ENCODE measurements at places on chromosomes 11 and 22.

DNA sequence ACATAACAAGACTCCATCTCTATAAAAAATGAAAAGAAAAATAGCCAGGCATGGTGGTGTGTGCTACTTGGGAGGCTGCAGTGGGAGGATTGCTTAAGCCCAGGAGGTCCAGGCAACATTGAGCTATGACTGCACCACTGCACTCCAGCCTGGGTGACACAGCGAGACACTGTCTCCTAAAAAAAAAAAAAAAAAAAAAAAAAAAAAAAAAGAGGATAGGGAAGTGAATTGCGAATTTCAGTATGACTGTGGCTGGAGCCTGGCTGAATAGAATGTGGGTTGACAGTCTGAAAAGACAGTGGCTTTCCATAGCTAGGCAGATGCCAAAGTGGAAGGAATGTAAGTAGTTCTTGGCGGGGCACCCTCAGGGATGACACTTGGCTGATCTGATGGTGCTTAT is 6.4 kb upstream of the LDHAL6A start:
- DNase-seq, result no peak

GRCh38 chr22:21709688-21710087 is 25.9 kb downstream of the YPEL1 start:
- DNase-seq, result no peak

GRCh38 chr11:77771135-77771534 is 49.4 kb downstream of the RSF1 start:
- DNase-seq, result no peak

- DNase-seq, result no peak
Measured at GRCh38 chr11:102325088-102325487, 7.8 kb downstream of the BIRC3 start.

GRCh38 chr22:19812910-19813309 is 41.8 kb downstream of the GNB1L start:
- DNase-seq, result no peak

DNA sequence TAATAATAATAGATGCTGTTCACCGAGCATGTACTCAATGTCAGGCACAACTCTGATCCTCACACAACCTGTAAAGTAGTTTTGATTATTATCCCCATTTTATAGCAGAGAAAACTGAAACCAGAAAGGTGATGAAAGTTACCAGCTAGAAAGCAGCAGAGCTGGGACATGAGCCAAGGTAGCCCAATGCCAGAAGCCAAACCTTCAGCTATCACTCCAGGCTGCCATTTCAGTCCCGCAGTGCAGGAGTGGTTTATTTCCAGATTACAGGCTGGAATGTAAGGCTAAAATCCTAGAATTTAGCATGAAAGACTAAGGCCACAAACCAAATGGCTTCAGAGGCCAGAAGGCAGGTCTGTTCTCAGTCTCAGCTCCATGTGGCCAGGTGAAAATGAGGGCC is 108.8 kb downstream of the TENM4 start:
- DNase-seq, result no peak

- DNase-seq, result no peak
Measured at GRCh38 chr22:26464312-26464711, 19.3 kb downstream of the HPS4 start.

GRCh38 chr22:17994424-17995108 is 29.8 kb downstream of the MICAL3 start:
- DNase-seq, result peak; percentile 41

DNA sequence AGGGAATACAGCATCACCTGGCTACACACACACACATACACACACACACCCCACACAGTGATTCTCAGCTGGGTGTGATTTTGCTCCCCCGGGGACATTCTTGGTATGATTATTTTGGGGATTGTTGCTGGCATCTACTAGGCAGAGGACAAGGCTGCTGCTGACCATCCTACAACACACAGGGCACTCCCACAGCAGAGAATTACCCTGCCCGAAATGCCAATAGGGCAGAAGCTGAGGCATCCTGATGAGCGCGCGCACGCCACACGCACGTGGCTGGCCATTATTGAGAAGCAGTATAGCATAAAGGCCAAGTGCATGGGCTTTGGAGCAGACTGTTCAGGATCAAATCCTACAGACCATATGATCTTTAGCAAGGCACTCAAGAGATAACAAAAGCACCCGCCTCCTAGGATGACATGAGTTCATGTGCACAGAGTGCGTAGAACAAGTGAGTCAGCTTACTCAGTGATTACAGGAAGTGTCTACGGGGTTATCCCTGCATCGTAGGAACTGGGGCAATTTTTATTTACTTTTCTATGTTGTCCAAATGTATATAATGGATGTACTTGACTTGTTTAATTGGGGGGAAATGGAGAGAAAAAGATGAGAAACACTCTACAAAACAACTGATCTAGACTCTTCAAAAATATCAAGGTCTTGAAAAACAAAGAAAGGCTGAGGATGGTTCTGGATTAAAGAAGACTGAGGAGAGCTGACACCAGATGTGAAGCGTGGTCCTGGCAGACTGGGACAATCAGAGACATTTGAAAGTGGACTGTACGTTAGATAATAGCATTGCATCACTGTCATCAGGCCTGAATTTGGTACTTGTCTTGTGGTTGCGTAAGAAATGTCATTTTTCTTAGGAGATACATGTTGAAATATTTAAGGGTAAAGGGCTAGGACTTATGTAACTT is 7.2 kb upstream of the EHD1 start:
- DNase-seq, result peak; percentile 15

DNA sequence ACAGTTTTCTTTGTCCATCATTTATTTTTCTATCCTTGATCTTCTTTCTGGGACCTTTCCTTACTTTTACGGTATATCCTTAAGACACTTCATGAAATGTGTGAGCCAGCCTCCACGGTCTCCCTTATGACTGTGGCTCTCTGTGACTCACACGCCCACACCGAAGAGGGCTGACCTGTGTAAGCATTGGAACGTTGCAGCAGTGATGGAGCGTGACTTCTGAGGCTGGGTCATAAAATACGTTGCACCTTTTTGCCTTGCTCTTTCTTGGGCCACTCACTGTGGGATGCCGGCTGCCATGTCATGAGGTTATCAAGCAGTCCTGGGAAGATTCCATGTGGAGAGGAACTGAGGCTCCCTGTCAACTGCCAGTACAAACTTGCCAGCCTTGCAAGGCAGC is 96.3 kb upstream of the RAB1B start:
- no peak for DNase-seq

DNA sequence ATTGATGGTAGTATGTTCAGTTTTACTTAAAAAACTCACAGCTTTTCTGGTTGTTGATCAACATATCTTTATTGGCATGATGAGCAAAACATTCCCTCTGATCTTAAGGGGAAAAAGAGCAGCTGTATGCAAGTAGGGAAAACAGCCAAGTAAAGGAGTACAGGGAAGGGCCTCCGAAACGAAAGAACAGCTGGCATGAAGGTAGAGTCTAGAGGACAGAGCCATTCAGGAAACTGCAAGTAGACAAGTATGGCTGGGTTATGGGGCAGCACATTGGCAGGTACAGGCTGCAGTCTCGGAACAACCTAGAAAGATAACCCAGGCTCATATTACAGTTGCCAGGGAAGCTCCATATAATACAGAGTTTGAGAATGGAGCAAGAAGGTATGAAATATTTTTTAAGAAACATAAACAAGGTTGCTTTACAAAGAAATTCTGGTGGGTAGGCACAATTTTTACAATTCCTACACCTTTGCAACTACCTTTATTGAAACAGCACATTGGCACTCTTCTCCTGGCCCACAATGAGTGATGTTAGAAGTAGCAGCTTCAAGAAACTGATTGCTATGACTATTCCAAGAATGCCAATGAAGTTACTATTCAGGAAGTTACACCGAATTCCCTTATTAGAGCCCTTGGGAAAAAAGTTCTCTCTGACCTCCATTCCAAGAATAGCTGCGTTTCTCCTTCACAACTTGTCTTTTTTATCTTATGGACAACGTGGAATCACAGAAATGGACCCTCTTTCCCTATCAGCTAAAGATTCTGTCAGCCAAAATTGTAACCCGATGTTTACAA is 45.2 kb downstream of the LGR4 start:
- DNase-seq, result no peak

DNA sequence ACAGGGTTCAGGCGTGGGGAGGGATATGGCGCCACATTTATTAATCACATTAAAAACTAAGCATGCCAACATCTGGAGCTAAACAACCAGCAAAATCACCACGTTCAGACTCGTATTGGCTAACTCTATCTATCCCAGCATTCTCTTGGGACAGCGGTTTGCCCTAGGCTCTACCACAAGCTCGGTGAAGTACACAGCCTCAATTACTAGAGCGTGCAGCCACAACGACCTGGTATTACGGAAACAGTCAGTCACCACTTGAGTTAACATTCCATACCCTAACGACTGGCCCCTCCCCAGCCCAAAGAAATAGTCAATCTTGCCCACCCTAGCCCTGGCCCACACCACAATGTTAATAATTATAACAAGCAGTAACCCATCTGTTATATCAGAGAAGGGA is 32.1 kb downstream of the APOL5 start:
- peak; percentile 78 for DNase-seq

DNA sequence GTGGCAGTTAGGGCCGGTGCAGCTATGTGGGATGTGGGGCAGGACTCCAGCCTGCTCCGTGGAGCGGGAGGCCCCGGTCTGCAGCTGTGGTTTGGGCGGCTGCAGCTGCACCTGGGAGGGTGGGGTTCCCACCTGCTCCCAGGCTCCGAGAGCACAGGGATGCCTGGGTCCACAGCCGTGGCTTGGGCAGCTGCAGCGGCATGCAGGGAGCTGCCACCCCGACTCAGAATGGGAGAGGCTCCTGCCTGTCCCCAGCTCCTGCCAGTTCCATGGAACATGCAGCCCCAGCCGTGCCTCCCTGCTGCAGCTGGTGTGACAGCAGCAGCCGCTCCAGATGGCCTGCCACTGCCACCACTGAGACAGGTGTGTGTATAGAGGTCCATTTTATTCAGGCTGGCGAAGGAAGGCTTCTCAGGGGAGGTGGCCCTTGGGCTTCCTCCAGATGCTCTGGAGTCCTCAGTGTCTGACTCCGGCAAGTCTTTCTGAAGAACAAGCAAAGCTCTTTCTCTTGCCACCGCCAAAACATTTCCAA is 21.8 kb upstream of the UPK3A start:
- DNase-seq, result no peak

- DNase-seq, result no peak
Measured at GRCh38 chr11:124757320-124757719, 4.8 kb downstream of the ESAM start.

GRCh38 chr11:47188259-47188658 is 2.0 kb upstream of the PACSIN3 start:
- no peak for DNase-seq

GRCh38 chr11:11451501-11452005 is 98.5 kb upstream of the CSNK2A3 start:
- no peak for DNase-seq

DNA sequence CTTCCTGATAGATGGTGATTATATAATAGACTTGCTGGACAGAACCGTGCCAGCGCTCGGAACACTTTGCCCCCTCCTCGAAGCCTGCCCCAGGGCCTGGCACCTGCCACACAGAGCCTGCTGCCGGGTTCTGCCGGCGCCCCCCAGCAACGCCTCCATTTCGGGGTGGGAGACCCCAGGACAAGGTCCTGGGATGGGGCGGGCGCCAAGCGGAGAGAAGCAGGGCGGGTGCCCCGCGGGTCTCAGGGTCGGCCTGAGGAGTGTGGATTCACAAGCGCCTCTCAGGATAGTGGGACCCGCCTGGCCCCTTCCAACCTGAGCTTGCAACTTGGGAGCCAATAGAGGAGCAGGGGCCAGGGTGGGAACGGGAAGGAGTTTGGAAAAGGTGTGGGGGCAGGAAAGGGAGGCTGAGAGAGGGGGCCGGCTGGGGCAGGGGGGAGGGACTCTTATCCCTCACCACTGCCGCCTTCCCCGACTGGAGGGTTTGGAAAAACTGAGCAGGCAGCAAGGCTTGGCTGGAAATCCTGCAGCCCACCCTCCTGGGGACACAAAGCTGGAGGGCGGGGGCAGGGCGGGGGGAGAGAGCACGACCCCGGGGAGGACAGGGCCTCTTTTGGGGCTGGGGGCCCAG is 3.3 kb upstream of the BCL9L start:
- no peak for DNase-seq

GRCh38 chr22:38712486-38713207 is 6.9 kb downstream of the GTPBP1 start:
- DNase-seq, result no peak

DNA sequence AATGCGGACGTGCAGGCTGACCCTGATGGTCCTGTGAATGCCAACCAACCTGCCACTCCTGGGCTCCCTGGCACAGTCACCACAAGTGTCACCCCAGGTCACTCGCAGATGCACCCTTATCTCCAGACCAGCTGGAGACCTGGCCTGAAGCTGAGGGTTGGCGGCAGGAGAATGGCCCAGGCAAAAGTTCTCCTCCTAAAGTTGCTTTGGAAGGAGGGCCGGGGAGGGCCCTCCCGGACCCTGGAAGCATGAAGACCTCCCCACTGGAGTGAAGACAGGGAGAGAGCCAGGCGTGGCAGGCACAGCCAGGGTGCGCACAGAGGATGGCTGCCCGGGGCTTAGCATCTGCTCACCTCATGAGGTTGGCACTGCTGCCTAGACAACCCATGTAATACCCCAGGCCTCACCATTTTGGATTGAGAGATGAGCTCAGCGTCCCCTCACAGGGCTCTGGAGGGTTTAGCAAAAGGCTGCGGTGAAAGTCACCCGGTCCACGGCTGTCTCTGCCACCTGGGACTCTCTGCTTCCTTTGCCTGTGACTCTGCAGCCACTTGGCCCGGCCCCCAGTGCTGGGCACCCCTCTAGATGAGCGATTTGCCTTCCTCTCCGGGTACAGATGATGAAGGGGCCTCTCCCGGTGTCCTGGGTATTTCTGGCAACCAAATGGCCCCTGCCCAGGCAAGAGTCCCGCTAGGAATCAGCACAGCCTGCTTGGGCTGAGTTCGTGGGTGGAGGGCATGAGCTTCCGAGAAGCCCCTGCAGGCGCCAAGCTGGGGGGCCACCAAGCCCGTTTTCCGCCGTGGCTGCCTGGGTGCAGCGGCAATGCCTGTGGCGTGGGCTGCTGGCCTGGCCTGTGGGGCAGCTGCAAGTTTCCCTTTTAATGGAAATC is 48.3 kb upstream of the SEPTIN5 start:
- DNase-seq, result no peak

DNA sequence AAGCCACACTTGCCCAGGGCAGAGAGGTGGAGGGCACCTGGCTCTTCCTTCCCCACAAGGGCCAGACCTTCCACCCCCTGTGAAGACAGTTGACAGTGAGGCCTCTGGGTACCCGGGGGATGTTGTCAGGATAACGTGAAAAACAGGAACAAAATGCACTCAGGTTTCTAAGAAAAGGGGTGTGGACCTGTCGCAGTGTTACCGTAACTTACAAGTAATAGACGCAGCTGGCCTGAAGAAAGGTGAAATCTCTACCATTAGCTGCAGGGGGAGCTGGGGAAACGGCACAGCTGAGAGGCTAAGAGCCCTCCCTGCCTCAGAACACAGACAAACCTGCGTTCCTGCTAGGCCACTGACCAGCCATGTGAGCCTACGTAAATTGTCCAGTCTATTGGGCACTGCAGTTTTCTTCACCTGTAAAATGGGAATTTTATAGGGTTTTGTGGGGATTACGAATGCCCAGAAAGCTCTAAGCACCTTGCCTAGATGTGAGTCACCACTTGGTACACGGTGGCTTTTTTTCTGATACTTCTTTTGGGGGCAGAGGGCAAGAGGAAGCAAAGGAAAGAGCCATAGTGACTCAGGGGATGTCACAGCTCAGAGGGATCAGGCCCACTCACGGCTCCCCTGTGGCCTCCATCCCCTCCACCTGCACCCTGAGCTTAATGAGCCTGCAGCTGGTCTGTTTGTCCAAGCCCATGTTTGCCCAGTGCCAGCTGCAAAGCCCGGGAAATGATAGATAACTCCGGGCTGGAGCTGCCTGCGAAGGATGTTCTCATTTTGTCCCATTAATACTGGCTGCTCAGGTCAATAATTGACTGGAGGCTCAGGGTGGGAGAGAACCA is 18.4 kb upstream of the CABP7 start:
- DNase-seq, result peak; percentile 59

Data from KBM-7 (cell line).